DMS 273 treated with DMSO at 0.1 percent for 48 hours (cell line): ENCODE measurements at places on chromosomes 1 and 21.

GRCh38 chr1:14915356-14916054 is 238.0 kb upstream of the TMEM51 start:
- no peak for DNase-seq

GRCh38 chr1:90319918-90320317 is 325.0 kb downstream of the ZNF326 start:
- no peak for DNase-seq

DNA sequence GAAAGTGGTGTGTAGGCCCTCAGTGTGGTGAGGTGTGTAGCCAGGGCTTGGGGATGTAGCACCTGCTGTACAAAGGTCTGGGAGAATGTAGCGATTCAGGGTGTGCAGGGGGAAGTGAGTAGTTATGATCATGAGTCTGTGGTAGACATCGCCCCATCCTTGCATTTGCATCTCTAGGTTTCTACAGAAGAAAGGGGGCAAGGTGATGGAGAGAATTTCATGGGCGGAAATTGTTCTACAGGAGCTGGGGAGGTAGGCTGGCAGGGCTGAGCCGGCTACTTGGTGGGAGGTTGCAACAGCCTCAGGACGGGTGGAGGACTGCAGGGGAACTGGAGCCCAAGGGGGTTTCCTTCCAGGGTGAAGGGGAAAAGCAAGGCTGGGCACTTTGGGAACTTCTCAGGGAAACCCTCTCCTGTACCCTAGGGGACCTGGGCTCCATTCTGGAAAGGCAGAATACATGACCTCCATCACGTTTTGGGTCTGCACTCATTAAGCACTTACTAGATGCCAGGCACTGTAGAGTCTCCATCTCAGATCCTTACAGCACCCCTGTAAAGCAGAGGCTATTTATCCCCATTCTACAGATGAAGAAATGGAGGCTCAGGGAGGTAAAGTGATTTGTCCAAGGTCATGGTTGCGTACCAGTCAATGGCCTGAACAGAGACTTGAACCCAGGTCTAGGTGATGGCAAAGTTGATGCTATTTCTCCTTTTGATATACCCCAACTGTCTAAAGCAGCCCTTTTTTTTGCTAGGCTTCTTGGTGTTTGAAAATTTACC is 14.5 kb upstream of the TNFRSF1B start:
- DNase-seq = no peak

DNA sequence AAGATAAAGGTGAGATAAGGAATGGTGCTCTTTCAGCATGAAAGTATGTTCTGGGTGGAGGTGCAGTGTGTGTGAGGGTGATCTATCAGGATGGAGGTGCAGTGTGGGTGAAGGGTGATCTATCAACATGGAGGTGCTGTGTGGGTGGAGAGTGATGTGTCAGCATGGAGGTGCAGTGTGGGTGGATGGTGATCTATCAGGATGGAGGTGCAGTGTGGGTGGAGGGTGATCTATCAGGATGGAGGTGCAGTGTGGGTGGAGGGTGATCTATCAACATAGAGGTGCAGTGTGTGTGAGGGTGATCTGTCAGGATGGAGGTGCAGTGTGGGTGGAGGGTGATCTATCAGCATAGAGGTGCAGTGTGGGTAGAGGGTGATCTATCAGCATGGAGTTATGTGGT is 12.3 kb upstream of the MAP10 start:
- no peak for DNase-seq
